GM10248 (cell line): ENCODE measurements at places on chromosomes 5 and 9.

DNA sequence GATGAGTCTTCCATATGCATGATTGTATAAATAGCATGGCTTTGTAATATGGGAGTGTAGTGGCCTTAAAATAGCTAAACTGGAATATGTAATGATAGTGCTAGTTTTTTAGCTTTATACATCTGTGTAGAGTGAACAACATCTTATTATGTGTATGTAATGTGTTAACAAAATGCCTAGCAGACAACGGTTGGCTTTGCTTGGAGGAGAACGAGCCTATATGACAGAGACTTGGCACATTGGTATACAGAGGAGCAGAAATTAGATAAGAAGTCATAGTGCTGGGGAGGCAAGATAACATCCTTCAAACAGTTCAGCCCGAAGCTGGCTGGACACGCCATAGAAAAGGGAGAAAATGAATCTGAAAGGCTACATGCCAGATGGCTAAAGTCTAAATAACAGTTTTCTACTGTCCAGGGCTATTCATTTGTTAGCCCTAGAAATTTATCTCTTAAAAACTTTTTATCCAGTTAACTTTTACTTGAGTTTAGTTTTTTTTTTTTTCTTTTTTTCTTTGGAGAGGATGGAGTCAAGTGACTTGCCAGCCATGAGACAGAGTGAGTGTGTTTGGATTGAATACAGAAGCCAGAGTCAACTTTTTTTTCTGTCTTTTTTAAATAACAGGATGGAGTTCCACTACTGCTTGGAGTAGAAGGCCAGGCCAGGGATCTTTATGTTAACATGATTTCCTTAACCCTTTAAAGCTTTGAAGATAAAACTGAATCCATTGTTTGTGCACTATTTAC, 214.4 kb upstream of the ACTBL2 start:
- DNase-seq, result no peak

GRCh38 chr5:154646745-154647113, 108.4 kb upstream of the LARP1 start:
- DNase-seq, result no peak

GRCh38 chr5:52043543-52043942, 660.3 kb downstream of the ISL1 start:
- no peak for DNase-seq

DNA sequence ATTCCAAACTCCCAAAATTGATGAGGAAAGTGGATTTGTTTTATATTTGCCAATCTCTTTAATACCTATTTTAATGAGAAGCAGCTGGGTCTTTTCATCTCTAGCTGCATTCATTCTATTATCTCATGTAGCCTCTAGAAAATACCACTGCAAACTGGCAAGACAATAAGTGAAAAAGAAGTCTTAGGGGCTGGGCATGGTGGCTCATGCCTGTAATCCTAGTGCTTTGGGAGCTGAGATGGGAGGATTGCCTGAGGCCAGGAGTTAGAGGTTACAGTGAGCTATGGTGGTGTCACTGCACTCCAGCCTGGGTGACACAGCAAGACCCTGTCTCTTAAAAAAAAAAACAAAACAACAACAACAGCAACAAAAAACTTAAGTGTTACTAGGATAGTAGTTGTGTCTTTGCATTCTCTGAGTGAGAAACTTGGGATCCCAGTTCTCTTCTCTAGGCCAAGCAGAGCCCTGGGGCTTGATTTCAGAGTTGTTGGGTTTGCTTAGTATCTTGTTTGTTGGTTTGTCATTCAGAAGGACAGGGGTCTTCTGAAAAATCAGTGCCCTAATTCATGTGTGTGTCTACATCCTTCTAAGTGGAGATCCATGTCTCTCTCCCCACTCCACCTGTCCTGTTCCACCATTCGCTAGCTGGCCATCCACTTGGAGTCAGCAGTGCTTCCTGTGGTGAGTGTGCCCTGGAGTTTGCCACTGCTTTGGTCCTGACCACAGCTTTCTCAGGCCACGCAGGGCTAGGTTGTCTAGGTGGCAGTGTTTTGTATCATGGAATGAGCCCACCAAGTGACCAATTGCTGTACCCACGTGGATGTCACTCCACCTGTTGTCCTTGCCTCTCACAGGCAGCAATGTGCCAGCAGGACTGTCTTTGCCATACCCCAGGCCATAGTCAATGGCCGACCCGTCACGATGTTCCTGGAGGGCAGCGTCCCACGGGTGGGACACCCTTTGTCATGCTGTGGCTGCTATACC, 19.5 kb downstream of the MARCHF6 start:
- no peak for DNase-seq

DNA sequence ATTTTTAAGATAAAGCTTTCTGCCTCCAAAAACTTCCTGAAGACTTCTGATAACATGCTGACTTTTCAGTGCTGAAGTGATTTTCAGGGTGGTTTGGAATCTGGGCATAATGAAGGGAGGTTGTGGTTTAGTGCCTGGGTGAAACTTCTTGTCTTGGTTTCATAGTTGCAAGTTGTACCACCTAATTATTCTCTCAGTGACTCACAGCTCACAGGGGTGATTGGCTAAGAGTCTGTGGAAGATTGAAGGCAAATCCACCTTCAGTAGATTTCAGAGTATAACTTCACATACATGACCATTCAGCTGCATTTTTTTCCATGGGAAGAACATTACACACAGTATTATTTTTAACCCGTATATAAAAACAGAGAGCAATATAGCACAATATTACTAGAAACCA, 199.9 kb downstream of the PTTG1 start:
- no peak for DNase-seq

DNA sequence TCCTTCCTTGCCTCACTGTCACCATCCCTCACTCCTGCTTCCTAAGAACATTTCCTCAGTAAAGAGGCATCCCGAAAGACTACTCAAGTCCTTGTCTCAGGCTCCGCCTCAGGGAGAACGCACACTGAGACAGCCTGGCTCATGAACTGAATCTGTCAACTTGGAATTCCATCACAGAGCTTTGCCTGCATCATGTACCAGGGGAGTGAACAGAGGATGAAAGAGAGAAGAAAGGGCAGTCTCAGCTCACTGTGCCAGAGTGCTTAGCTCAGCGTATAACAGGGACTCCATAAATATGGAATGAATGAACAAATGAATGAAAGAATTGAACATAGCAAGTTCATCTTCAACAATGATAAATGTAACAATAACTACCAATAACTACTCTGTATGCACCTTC, 68.7 kb upstream of the SLC1A3 start:
- no peak for DNase-seq

DNA sequence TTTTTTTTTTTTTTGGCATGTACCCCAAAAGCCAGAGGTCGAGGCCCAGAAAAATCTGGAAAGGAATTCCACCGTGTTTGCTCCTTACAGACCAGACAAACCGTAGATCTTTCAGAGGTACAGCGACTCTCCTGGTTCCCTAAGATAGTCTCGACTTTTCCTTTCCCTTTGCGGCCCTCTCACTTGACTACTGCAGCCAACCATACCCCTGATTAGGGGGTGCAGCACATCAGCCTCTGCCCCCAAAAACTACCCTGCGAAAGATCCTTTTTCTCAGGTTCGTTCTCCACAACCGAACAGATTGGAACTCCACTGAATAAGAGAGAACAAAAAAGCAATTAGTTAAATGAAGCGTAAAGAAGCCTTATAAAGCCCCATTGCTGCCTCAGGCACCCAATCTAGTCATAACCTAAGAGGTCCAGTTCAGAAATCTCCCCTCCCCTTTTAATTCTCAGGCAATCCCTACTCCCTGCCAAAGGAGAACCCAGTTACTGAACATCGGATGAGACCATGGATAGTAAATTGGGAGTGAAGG, 379 bp upstream of the TICAM2 start:
- DNase-seq, result peak; percentile 24

GRCh38 chr5:173625261-173625660, 8.8 kb upstream of the BOD1 start:
- no peak for DNase-seq

DNA sequence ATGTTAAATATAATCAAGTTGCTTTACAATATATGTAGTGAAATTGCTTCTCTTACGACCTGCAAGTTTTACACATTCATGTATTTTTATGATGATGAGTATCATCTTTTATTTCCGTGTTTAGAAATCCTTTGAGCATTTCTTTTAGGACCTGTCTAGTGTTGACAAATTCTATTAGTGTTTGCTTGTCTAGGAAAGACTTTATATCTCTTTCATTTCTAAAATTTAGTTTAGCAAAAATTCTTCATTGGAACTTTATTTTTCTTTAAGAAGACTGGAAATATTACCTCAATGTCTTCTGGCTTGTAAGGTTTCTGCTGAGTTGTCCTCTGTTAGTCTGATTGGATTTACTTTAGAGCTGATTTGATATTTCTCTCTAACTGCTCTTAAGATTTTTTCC, 920.9 kb upstream of the CTNND2 start:
- no peak for DNase-seq

- DNase-seq, result no peak
Observed at GRCh38 chr5:132471151-132471907, 19.2 kb downstream of the IRF1 start.

DNA sequence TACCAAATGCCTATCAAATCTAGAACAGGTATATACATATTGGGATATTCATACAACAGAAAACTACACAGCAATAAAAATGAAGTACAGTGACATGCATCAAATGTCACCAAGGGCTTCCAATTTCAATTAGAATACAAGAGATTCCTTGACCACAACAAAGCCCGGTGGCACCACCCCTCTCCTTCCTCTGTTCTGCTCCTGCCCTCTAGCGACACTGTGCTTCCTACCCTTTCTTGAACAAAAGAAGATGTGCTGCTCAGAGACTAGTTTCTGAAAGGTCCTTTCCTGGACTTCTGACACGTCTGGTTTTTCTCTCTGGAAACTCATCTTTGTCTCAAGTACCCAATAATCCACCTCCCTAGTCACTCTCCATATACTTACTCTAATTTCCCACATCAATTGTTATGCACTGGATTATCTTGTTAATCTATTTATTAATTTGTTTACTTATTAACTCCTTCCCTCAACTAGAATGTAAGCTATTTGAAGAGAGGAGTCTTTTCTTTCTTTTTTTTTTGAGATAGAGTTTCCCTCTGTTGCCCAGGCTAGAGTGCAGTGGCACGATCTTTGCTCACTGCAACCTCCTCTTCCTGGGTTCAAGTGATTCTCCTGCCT, 70.4 kb upstream of the CTSV start:
- DNase-seq, result peak; percentile 44

DNA sequence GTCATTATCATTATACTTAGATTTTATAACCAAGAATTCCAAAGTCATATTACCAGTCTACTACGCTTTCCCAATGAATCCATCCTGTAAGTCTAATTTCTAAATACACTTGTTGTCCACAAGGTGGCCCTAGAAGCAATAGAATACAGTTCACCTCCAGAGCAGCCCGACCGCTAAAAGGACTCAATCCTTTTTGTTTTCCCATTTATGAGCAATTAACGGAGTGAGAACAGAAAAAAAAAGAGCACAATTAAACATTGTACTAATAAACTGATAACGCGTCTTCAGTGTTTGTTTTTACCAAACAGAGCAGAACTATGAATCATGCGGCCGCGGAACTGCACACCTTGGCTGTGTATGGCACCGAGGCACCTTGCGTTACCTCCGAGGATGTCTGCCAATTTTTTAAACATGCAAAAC, 160.7 kb upstream of the DAPK1 start:
- DNase-seq, result peak; percentile 54

DNA sequence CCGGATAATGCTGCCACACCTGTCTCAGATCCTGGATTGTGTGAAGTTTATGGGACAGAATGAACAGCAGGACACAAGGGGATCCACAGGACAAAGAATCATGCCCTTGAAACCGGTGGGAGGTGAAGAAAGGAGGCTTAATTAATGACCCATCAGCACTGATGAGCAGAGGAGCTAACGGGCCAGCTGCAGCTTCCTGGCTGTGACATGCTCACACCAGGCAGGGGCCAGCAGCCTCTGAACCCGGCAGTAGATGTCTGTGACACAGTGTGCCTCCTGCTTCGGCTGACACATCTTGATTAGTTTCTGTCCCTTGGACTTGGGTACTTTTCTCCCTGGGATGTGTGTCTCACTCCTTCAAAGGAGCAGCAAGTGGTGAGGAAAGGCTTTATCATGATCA, 328.8 kb upstream of the BRINP1 start:
- no peak for DNase-seq

- no peak for DNase-seq
Observed at GRCh38 chr9:114000063-114000454, 78.0 kb downstream of the AMBP start.

- no peak for DNase-seq
Observed at GRCh38 chr9:131361202-131361833, 32.6 kb upstream of the PRRC2B start.

DNA sequence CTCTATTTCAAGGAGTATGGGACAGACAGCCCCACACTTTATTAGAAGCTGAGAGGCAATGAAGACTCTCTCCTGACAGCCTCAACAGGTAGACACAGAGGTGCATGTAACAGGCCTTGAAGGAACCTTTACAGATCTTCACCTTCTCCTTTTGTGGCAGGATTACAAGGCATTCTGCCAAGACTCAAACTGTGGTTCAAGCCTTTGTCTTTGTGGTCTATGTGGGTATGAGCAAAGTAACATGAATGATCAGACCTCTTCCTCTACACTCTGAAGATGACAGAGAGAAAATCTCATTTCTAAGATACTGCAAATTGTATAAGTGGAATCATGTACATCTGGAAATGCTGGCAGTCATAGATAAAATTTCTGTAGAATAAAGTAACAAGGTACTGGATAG, 346.9 kb downstream of the CDH9 start:
- DNase-seq, result no peak

GRCh38 chr9:68961587-68961986, 52.3 kb downstream of the PRKACG start:
- no peak for DNase-seq

DNA sequence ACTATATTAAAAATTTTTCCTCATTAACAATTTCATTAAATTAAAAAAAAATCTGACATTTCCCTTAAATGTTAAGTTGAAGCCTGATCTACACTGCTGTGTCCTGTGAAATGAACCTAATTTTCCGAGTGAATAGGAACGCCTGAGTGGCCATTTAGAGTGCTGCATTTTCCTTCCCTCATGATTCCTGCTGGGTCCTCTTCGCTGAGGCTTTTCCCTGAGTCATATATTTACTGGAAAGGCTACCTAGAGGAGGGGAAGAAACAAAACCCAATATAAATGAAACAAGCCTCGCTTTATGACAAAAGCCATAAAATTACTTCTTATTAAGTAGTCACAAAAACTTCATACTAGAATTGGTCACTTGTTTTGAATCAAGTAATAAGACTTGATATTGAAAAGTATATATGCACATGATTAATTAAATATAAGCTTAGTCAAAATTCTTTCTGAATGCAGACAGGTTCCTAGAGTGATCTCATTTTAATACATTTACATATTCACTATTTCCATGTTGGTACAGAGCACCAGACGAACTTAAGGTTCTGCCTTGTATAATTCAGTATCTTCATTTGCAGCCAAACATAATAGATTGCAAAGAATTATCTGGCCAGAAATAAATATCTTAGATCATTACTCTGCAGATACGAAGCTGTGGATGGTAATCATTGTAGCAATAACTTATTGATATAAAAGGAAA, 6.3 kb upstream of the ISCA1 start:
- no peak for DNase-seq
